ENCODE measurements at places on chromosomes 1 and 21. TPM values are rescaled to one million over a fixed set of nuclear protein-coding genes. Genes with fewer than 3 reads are reported as not detected.

DNA sequence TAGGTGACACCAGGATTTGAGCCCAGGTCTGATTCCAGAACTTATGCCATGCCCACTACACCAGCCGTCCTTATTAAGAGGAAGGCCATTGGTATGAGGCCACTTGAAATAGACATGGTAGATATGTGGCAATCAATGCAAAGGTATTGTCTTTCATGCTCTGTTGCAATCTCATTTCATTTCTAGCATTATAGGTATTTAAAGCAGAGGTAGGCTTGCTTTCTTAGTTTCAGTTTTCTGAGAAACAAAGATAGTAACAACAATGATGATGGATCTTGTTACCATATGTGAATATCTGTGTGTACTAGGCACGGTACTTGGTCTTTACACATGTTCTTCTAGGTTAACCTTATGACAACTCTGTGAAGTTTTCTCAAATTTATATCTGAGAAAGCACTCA is 113.1 kb downstream of the FGGY start:
- DNase-seq, result no peak

EFCAB7 gene
- 2.9 TPM for polyA plus RNA-seq

MROH7 gene
- polyA plus RNA-seq, result 0.58 TPM

GRCh38 chr1:886311-886710 is 37.4 kb upstream of the SAMD11 start:
- DNase-seq, result no peak

AMY1B gene
- polyA plus RNA-seq, result not detected

DNA sequence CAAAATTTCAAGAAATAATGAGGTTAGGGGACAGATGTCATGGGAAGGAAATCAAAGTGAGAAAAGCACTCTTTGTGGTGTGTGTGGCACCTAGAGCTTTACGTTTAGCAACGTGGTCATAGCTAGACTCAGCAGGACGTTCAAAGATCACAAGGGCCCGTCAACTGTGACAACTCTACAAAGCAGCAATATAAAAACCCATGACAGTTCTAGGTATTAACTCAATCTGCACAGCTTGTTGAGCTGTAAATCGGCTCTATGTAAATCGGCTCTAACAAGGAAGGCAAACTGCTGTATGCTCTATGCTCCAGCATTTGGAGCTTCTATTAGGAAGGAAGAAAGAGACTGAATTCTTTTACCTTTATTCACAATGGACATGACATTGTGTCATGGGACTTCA is 64.8 kb downstream of the TP53BP2 start:
- DNase-seq, result no peak

GRCh38 chr1:170734412-170735175 is 70.7 kb downstream of the PRRX1 start:
- DNase-seq, result no peak

DNA sequence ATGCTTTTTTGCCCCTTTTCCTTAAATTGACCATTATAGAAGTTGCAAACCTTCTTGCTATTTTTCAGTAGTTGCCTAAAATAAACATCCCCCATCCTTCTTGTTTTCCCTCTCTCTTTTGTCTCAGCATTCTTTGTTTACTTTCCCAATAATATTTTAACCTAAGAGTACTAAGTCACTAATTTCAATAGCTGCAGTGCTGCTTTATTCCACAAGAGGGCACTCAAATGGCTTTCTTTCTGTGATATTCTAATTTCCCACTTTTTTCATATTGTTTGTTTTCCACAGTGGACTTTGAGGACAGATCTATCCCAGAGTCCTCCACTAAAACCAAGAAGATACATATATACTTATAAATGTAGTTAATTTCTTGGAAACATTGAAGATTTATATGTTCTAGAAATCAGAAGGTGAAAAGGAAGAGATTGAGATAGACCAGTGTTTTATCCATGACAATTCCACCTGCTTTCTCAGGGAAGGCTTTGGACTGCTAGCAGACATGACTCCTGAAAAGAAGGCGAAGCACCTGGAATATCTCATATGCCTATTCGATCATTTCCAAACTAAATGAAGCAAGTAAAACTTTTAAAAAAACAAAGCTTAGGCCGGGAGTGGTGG is 104.8 kb upstream of the GRIK1 start:
- DNase-seq, result no peak

TLR5 gene
- polyA plus RNA-seq, result 1.6 TPM

GRCh38 chr1:84603223-84603622 is 29.0 kb upstream of the CTBS start:
- no peak for DNase-seq

- DNase-seq, result no peak
These were observed 12.3 kb downstream of the RNF223 start for GRCh38 chr1:1061682-1062345.

DNA sequence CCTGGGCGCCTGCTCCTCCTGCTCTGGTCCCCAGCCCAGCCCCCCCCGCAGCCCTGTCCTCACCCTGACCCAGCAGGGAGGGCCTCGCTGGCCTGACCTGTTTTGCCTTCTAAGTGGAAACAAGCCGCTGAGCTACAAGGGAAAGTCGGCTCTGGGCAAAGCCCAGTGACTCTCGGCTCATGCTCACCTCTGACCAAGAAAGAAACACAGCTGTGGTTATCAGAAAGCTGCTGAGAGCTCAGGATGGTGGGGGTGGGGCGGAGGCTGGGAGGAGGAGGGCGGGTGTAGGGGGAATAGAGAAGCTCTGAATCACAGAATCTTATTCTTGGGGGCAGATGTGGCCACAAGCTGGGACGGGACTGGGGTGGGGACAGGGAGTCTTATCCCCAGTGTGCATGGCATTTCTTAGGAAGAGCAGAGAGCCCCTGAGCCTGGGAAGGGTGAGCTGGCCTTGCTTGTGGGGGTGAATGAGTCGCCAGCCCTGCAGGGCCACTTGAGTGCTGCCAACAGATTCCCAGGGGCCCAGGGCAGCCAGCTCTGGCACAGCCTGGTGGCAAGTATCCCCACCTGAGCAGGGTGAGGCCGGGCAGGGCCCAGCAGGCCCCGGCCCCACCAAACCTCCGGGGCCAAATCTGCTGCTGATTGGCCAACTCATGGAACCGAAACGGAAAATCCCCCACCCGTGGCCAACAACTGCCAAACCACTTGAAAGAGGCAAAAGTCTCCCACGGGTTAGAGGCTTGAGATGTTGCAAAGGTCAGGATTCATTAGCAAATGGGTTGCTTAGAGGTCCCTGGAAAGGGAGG is 120.6 kb downstream of the SPSB1 start:
- DNase-seq, result peak; percentile 86

C1QB gene
- polyA plus RNA-seq, result 496 TPM

DNA sequence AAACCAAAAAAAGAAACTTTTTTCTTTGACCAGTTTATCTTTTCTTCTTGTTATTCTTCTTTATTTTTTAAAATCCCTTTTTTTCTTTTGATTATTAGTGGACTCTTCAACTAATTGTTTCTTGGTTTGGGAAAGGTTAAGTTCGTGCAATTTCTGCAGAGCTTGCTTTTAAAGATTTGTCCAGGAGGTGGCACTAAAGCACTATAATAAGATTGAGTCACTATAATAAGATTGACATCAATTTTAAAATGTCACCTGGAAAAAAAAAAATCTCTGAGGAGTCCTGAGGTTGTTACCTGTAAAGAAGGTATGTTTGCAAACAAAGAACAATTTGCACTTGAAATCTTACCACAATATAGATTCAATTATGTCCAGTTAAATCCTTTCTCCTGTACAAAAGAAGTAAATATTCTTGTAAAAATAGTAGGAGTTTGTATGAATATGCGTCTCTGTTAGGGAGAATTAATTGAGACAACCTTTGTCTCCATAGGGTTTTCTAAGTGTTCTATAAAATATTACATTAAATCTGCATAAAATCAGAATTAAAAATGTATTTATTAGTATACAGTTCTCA is 166.7 kb downstream of the ADGRL4 start:
- no peak for DNase-seq

- DNase-seq, result no peak
These were observed 96.4 kb downstream of the OBSCN start for GRCh38 chr1:228304225-228304624.

GRCh38 chr1:98304888-98305287 is 356.6 kb upstream of the SNX7 start:
- no peak for DNase-seq

DNA sequence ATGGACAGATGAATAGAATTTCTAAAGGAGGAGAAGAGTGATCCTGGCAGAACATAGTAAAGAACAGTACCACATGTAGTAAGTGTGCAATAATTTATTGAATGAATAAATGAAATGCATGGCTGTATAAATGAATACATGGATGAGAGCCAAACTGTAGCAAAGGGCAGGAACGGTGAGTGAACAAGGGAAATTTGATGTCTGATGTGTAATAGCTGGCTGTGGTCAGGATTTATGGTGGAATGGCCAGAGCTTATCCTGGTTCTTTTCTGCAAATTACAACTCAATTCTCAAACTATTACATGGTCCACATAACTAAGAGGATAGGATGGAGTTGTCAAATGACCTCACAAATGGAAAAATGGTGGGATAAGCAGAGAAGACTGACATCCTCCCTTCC is 43.2 kb upstream of the ARHGAP29 start:
- no peak for DNase-seq

WDR64 gene
- 0.03 TPM for polyA plus RNA-seq

GRCh38 chr1:217244971-217245370 is 385.9 kb downstream of the GPATCH2 start:
- no peak for DNase-seq

- DNase-seq, result no peak
These were observed 2.0 kb upstream of the ENAH start for GRCh38 chr1:225654688-225655508.

DNA sequence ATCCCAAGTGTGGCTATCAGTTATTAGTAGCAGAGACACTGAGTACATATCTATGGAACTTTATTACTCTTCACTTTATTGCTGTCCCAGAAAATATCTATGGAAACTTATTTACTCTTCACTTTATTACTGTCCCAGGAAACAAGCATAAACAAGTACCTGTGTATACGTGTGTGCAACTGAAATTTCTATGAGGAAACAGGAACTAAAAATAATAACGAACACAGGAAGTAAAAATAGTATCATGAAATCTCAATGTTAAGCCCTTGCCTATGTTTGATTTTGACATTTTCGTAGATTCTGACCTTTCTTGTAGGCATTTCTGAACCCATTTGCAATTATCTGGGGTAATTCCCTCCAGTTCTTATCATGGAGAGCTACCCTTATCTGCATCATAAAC is 64.9 kb upstream of the KRTAP19-8 start:
- no peak for DNase-seq

- DNase-seq, result peak; percentile 91
These were observed 749 bp downstream of the IBA57 start for GRCh38 chr1:228166170-228166936.

Measured in spleen (tissue), 13 donors.